ENCODE measurements at places on chromosomes 12 and 14.

DNA sequence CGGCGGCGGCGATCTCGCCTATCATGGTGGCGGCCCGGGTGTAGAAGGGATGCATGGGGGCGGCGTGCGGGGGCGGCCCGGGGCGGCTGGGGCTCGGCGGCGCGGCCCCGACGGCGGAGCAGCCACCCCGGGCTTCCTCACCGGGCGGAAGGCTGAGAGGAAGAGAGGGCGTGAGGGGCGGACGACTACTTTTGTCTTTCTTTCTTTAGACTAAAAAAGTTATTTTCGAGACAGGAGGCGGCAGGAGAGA lies 240 bp downstream of the BTG1 start:
- H3K27ac ChIP-seq: peak overlapping the region; percentile 91
- H3K4me1 ChIP-seq: peaks cover 10% of the 10 kb centered on the region
- no peaks in the 10 kb centered on the region for H3K27me3 ChIP-seq
- H3K4me3 ChIP-seq: peak overlapping the region; percentile 98
- DNase-seq: no peak

- H3K4me1 ChIP-seq: no peaks in the 10 kb centered on the region
- no peak overlapping the region for H3K4me3 ChIP-seq
- H3K27ac ChIP-seq: no peak overlapping the region
These were observed 892.1 kb downstream of the NRXN3 start for GRCh38 chr14:79062226-79062625.

DNA sequence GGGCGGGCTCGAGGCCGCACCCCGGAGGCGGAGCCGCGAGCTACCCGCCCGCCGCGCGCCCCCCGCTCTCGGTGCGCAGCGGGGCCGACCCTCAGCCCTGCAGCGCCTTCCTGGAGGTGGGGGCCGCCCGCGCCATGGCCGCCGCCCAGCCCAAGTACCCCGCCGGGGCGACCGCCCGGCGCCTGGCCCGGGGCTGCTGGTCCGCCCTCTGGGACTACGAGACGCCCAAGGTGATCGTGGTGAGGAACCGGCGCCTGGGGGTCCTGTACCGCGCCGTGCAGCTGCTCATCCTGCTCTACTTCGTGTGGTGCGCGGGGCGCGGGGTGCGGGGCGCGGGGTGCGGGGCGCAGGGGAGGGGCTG lies at the start of gene P2RX2:
TSS of gene P2RX2 (plus strand) at position 94 of the 361 bp plus-strand sequence. CDS start at position 135, 41 bp downstream.
- H3K36me3 ChIP-seq: no peaks in the 10 kb centered on the region
- peaks cover 15% of the 10 kb centered on the region for H3K27me3 ChIP-seq
- H3K27ac ChIP-seq: no peak within 1 kb of the TSS
- no peaks in the 10 kb centered on the region for H3K4me1 ChIP-seq
- DNase-seq: no peak

DNA sequence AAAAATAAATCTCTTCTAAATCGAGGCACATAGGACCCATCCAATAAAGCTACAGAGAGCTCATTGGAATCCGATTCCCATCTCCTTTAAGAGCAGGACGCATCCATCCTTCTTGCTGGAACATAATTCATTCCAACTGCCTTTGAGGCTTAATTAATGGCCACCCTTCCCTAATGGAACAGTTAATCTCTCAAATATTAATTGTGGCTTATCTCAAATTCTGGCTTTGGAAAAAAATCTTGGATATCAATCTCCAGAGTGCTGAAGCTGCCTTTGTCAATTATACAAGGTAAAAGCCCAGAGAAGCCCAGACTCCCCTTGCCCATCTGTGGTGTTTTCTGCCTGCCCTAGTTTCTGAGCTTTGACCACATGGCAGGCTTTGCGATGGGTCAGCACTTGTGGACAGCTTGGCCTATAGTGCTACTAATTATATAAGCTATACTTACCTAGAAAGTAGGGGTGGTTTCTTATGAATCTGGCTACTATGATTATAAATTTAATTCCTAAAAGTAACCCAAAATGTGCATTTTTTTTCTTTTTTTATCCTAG lies 246.3 kb downstream of the NUAK1 start:
- no peaks in the 10 kb centered on the region for H3K4me1 ChIP-seq
- H3K27ac ChIP-seq: no peak overlapping the region
- H3K27me3 ChIP-seq: no peaks in the 10 kb centered on the region
- no peak overlapping the region for H3K4me3 ChIP-seq
- H3K36me3 ChIP-seq: no peaks in the 10 kb centered on the region

All from T-cell (primary cell).